HAP-1 (cell line): ENCODE measurements at places on chromosomes 11 and 22.

DNA sequence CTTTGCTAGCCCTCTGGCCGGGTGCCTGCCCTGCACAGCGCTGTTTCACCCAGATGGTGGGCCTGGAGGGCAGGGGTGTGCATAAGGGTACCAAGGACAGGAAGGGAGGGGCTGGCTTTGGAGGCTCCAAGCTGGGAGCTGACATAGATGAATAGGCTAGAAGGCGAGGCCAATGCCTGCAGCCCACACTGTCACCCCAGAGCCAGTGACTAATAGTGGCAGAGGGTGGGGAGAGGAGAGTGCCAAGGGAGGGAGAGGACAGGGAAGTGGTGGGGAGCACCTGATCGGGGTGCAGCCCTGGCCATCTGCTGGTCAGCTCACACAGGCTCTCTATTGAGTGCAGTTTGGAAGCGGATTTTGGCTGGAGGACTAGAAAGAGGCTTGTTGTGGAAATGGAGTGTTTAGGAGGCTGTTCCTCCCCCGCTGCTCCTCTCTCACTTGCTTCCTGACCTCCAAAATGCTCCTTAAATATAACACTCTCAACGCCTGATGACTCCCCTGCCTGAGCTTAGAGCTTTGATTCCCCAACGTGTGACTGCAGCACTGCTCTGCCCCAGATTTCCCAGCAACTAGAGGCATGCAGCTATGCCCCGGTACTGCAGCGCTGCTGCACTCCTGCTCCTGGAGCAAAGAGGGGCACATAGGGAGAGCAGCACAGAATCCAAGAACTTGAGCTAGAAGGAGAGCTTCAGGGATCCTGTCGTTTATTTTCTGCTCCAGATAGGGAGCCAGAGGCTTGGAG is 89.2 kb downstream of the GRAMD1B start:
- no peak for DNase-seq

DNA sequence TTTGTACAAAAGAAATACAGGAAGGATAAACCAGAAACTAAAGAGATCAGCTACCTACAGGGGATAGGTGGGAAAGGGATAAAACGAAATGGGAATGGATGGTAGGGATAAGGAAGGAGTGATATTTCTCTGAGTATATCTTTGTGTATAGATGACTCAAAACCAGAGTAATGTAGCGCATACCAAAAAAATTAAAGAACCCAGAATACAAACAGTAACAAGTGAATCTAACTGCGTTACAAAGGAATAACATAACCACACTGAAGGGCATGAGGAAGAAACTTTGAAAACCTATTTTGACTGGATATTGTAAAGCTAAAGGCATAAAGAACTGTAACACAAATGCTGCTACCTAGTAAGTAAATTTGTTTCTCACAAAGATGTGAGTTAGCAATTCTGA is 37.9 kb downstream of the MAPK1 start:
- DNase-seq, result no peak

- no peak for DNase-seq
Measured at GRCh38 chr11:58609723-58610122, 12.7 kb upstream of the CNTF start.

DNA sequence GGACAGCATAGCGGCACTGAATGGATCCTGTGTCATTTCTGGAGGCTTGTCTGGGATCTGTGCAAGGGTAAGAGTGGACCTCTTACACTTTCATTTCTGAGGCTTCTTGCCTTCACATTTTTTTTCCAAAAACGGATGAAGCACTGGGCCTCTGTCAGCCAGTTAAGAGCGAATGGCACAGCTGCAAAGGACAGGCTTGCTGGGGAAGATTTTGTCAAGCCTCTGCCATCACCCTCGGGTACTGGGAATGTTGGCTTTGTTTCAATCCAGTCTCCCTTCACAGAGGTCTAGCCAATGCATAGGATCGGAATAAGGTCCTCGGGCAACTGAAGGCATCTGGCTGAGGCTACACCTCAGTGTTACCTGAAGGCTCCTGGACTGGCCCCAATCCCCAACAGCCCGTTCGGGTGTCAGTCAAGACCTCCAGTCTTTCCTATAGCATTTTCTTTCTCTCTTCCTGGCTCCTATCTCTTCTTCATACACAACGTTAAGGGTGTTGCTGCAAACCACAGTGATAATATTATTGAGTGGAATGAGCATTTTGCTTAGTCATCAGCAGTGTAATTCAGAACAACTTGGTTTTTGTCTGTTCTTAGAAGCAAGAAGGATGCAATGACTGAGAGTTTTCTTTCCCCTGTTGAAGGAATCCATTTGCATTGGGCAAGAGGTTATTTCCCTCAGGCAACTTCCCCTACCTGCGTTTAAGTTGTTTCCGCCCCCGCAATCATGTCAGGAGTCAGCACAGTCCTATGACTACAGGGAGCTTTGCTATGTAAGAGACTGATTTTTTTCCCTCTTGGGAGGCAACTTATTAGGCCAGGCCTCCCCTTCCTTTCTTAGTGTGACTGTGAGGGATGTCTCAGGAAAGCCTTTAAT is 22.8 kb downstream of the NPAT start:
- no peak for DNase-seq

DNA sequence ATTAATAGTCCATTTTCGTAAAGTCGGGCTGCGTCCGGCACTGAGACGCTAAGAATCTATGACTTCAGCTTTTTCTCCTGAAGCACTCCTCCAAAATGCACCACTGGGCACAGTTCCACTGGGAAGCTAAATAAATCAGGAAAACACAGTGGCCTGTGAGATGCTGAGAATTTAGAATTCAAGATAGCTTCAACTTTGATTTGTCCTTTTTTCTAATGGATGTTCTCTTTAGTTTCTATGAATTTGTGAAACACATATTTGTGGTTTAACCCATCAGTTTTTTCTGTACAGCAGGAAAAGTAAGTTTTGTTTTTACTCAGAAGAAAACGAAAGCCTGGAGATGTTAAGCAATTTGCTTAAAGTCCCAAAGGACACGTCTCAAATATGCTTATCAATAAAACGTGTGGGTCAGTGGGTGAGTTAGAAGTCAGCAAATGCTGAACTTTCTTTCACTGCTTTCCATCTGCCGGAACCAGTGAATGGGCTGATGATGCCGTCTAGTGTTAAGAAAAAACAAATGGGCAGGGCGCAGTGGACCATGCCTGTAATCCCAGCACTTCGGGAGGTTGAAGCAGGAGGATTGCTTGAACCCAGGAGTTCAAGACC is 40.7 kb upstream of the CLMP start:
- no peak for DNase-seq

- no peak for DNase-seq
Measured at GRCh38 chr11:27233654-27234042, 129.4 kb downstream of the CCDC34 start.

DNA sequence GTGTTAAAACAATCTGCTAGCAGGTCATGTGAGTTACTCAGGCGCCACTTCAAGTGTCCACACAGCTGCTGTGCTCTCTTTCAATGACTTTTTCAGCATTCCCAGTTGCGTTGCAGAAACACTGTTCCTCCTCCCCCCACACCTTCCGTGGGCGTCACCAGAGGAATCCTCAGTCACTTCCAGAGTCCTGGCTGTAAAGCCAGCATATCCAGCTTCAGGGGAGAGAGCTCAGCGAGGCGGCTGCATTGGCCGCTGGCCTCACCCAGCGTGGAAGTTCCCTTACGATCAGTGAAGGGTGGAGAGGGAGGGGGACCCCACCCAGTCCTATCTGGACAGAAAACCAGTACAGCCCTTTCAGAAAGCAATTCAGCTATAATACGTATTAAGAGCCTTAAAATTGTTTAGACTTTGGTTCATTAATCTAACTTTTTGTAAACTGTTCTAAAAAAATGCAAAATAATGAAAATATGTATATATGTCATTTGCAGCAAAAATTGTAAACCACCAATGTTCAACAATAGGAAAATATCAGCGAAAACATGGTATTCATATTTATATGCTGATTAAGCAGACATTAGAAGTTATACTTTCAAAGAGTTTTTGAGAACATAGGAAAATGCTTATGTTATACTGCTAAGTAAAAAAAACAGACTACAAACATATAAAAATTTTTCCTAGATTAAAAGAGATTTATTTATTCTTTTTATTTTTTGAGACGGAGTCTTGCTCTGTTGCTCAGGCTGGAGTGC is 2.8 kb upstream of the ANO9 start:
- no peak for DNase-seq

GRCh38 chr11:116224154-116224888 is 548.5 kb downstream of the BUD13 start:
- peak; percentile 34 for DNase-seq

DNA sequence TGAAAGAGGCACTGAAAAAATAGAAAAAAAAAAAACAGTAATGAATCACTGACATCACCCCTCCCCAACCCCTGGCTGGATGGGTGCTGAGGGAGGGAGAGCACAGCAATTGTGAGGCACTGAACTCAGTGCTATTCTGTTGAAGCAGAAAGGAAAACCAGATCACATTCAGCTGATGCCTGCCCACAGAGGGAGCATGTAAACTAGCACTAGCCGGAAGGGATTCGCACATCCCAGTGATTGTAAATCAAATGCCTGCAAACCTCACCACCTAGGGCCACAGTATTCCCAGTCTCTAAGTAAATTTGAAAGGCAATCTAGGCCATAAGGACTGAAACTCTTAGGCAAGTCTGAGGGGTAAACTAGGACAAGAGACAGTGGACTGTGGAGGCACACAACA is 772.0 kb upstream of the CCDC179 start:
- no peak for DNase-seq

DNA sequence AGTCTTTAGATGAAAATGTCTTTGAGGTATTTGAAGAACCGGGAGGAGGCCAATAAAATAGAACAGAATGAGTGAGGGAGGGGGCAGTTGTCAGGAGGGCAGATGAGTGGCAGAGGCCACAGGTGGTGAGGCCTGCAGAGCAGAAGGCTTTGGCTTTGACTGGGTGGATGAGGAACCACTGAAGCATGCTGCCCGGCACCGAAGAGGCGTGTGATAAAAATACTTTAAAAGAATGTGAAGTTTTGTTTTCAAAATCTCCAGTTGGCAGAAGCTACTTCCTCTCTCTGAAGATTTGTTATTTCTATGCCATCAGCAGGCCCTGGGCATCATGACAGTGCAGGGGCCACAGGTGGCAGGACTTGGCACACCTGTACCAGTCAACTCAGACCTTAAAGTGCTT is 6.3 kb downstream of the MS4A12 start:
- DNase-seq, result no peak

DNA sequence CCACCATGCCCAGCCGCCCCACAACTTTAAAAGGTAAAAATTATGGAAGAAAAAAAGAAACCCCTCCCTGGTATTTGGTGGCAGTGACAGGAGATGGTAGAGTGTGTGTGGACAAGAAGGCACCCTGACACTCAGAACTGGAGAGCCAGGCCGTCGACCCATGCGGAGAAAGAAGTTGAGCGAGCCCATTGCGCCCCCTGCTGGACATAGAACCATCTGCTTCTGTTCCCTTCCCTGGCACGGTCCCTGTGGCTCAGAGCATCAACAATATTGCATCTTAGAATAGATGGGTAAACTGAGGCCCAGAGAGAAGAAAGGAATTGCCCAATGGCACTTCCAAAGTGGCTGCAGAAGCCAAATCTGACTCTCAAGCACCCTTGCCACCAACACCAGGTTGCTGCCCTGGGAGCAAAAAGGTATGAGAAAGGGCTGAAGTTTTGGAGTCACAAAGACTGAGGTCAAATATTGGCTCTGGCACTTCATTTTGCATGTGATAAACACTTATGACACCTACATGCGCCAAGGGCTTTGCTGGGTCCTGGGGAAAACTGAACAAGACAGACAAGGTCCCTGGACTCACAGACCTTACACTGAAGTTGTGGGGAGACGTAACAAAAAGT is 8.6 kb downstream of the MRPL11 start:
- DNase-seq, result peak; percentile 85

DNA sequence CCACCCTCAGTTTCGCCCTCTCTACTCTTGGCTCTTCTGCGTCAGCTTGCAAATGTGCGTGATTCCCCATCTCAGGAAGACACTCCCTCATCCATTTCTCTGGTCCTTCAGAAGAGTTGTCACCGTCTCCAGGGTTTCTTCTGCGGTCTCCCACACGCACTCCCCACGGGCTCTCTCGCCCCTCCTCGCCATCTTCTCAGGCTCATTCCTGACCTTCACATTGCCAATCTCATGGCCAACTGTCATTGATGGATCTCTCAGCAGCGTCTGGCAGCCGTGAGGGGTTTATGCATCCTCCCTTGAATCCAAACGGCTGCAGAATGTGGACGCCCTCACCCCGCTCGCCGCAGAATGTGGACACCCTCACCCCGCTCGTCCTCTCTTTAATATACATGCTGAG is 10.5 kb downstream of the SYNGR1 start:
- DNase-seq, result no peak

DNA sequence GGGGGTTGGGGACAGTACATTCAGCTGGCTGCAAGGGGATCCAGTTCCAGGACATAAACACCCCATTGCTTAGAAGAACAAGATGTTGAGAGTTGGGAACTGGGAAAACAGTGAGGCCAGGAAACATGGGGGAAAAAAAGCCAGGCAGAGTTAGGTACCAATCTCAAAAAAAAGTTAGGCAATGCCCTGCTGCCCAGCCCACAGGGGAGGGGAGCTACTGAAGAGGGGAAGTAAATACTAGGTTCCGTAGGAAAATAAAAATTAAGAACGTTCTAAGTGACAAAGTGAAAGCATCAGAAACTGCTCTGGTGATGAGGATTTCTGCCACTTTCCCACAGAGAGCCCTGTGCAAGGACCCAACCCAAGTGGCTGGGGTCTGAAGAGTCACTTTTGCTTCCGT is 12.0 kb downstream of the SPTBN2 start:
- DNase-seq, result no peak

GRCh38 chr11:47391077-47391583 is 12.8 kb upstream of the SPI1 start:
- DNase-seq, result no peak

GRCh38 chr11:76686261-76687079 is 15.9 kb upstream of the LRRC32 start:
- DNase-seq, result no peak

DNA sequence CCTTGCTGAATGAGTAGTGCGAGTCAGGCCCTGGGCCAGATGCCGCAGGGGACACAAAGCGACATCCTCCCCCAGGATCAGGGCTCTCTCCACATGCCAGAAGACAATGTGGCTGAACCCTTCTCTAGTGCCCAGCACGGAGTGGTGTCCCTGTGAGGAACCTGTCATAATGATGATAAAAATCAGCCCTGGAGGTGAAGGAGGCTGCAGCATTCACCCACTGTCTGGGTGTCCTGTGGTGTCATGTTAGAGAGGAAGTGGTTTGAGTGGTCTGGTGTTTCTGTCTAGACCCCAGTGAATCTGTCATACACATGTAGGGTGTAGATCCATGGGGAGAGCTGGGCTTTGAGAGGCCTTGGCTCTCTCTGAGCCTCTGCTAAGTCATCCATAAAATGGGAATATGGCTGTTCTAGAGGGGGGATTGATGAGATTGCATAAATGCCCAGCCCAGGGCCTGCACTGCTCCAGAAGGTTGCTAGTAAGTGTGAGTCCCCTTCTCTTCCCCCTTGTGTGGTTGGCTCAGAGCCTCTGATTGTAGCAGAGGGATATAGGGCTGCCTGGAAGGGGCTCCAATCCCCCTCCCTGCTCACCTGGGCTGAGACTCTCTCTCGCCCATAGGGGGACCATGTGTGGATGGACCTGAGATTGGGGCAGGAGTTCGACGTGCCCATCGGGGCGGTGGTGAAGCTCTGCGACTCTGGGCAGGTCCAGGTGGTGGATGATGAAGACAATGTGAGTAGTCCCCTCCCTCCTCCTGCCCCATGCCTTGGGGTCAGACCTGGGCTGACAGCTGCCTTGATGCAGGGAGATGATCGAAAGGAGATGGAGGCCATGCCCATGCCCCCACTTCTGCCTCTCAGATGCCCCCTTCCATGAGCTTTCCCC is 14.3 kb downstream of the MYO7A start:
- DNase-seq, result no peak
